ENCODE measurements at places on chromosomes 5 and 9.

GRCh38 chr5:16869821-16870796 lies 66.0 kb downstream of the MYO10 start:
- DNase-seq, result no peak

DNA sequence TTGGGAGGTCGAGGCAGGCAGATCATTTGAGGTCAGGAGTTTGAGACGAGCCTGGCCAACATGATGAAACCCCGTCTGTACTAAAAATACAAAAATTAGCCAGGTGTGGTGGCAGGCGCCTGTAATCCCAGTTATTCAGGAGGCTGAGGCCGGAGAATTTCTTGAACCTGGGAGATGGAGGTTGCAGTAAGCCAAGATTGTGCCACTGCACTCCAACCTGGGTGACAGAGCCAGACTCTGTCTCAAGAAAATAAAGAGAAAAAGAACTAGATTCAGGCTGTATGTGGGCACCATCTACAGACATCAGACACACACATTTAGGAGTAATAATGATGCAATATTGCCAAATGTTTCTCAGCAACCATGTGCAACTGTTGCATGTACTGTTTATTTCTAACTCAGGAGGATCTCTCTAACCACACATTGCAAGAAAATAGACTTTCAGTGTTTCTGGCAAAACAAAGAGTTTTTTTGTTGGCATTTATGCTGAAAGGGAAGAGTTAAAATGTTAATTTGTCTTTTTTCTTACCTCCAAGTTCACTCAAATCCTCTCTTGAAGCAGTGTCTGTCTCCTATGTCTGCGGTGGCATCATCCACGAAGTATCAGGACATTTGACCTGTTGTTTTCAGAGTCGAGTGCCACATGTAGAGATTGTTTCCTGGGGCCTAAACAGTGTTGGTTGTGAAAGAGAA lies 5.1 kb upstream of the ORM1 start:
- no peak for DNase-seq

- no peak for DNase-seq
These were observed 2.9 kb downstream of the B4GALT1 start for GRCh38 chr9:33164138-33164809.

GRCh38 chr5:172274951-172275753 lies 8.4 kb downstream of the UBTD2 start:
- DNase-seq, result no peak

- DNase-seq, result no peak
These were observed 198.1 kb upstream of the EFNA5 start for GRCh38 chr5:107868650-107869409.

DNA sequence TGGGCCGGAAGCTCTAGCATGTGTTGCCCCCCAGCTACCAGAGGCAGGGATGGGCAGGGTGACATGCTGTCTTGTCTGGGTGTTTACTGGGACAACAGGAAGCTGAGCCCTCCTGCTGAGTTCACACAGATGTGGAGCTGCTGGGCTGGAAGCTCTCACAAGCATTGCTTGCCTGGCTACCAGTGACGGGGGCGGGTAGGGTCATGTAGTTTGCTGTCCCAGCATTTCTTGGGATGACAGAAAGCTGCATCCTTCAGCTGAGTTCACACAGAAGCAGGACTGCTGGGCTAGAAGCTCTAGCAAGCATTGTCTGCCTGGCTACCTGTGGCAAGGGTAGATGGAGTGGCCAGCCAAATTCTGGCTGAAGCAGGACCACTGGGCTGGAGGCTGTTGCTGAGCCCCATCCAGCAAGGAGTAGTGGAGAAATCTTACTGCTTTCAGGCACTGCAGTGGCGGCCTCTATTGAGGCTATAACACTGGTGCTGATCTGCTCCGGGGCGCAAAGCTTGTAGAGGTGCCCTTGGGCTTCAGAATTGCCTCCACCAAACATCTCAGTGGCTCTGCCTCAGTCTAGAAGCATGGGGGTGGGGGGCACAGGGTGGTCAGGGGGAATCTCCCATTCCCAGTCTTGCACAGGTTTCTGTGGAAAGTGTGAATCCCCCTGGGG lies 25.1 kb downstream of the POLK start:
- DNase-seq, result no peak

- no peak for DNase-seq
These were observed 9.0 kb upstream of the QSOX2 start for GRCh38 chr9:136254381-136255165.

GRCh38 chr9:8850914-8851313 lies 1051.3 kb upstream of the DMAC1 start:
- no peak for DNase-seq

Measured in C1 segment of cervical spinal cord (tissue), 14 donors.